Hematopoietic multipotent progenitor cell treated with erythropoietin and hydrocortisone succinate and interleukin-3 and kit ligand, for 4 days (in vitro differentiated cells): ENCODE measurements at places on chromosomes 12 and 14.

DNA sequence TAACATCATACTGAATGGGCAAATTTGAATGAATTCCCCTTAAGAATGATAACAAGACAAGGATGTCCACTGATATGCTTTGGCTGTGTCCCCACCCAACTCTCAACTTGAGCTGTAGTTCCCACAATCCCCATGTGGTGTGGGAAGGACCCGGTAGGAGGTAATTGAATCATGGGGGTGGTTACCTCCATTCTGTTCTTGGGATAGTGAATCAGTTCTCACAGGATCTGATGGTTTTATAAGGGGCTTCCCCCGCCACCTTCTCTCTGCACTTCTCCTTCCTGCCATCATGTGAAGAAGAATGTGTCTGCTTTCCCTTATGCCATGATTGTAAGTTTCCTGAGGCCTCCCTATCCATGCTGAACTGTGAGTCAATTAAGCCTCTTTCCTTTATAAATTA is 29.3 kb downstream of the MED6 start:
- no peak for DNase-seq

- peak; percentile 84 for DNase-seq
Observed at GRCh38 chr14:58501214-58501816, 73.8 kb downstream of the KIAA0586 start.

DNA sequence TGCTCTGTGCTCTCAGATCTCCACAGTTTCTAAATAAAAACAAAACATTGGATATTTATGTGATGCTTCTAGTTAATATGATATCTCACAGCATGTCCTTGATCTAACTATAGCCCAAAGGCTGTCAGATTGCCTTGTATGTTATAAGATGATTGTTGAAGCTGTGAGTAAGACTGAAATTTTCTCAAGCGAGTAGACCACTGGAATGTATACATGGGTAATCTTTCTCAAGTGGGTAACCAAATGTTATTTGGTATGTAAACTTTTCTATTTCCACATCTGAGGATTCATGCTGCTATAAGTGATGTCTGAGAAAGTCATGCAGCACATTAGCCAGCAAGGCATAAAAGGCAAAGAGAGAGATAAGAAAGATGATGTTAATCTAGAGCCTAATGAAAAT is 886.7 kb downstream of the NRXN3 start:
- no peak for DNase-seq

DNA sequence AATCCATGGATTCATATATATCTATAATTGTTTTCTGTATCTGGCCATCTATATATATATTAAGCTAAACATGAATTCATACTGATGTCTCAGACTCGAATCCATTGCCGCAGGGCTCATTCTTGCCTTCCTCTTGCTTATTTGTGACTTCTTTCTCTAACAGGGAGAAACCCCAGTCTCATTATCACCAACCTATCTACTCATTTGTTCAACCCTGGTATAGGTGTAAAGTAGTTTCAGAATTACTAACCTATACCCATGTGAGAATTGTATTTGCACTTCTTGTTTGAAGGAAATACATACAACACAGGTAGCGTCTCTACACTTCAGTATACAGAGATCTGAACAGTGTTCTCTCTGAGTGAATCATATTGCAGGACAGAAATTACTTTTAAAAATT is 77.7 kb downstream of the PTPN11 start:
- DNase-seq = no peak

- no peak for DNase-seq
Observed at GRCh38 chr14:104116288-104116755, 22.1 kb upstream of the KIF26A start.

- DNase-seq = no peak
Observed at GRCh38 chr12:67694306-67694900, 45.9 kb downstream of the DYRK2 start.

- DNase-seq = peak; percentile 31
Observed at GRCh38 chr14:74207943-74208342, 31.3 kb upstream of the VSX2 start.

DNA sequence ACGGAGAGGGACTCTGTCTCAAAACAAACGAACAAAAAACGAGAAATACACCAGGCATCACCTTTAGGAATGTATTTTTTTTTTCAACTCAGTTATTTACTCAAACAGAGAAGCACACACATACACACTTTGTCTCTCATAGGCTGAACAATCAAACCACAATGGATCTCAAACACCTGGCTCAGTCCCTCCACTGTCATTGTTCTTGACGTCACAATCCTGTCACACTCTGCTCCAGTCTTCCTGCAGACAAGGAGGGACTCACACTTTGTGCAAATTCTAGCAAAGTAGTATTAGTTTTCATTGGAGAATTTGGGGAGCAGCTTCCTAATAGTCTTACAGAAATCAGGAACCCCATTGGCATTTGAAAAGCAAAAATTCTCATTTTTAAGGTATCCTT is 727.8 kb downstream of the BCL11B start:
- DNase-seq = no peak

GRCh38 chr12:64216239-64216638 is 5.9 kb downstream of the KICS2 start:
- DNase-seq = no peak

GRCh38 chr12:116473416-116473815 is 85.8 kb upstream of the MAP1LC3B2 start:
- DNase-seq = no peak

GRCh38 chr12:21453312-21453852 is 15.9 kb downstream of the PYROXD1 start:
- DNase-seq = no peak

GRCh38 chr12:91317306-91317705 is 134.7 kb upstream of the DCN start:
- no peak for DNase-seq

GRCh38 chr12:30908722-30909348 is 17.7 kb upstream of the TSPAN11 start:
- no peak for DNase-seq

DNA sequence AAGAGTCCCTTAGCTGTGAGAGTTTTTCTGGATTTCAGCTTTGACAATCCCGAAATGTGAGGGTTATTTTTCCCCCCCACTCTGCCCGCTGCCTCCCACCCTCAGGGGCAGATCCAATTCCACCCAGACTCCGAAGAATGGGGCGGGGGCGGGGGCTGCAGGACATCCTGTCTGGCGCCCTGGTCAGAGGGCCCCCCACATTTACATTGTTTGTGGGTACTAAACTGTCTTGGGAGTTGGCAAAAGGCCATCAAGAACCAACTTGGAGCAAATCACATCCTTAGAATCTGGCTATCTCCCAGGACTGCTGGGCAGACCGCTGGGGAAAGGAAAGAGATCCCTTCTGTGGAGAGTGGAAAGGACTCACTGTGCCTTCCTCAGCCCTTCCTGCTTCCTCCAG is 2.4 kb downstream of the EMP1 start:
- no peak for DNase-seq

DNA sequence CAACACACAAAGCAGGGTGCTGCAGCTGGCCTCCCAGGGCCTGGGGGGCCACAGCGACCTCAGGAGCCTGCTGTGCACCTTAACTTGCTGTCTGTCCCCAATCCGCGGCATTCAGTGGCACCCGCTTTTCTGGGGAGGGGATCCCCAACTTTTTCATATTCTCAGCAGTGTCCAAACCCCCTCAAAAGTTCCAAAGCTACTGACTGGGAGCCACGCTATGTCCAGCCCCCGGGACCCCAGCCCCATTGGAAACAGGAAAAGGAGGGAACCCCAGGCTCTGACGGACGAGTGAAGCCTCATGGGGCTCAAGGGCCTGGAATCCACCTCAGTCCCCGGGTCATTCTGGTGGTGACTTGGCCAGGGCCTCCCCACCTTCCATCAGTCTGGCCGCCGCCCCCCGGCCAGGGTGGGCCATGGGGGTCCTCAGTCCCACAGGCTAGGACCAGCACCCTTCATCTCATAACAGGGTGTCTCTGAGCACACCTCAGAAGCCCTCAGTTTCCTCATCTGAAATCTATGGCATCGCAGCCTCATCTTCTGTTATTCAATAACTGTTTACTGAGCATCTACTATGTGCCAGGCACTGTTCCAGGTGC is 127.3 kb downstream of the NCOR2 start:
- no peak for DNase-seq

GRCh38 chr12:6894321-6894720 is 10.3 kb upstream of the LRRC23 start:
- DNase-seq = no peak

DNA sequence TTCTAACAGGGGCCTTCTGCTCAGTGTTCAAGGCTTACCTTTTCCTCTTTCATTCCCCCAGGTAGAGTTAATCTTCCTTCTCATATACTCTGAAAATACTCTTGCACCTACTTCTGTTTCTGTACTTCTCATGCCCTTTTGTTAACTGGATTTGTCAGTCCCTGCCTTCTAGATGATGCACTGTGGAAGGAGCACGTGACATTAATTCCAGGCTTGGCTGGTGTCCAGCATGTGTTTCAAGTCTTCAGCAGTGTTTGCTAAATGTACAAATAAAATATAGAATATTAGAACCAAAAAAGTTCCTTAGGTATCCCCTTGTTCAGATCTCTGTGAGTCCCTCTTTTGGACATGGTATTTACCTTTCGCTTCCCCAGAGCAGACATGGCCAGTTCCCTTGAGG is 27.9 kb upstream of the EVL start:
- DNase-seq = peak; percentile 20

GRCh38 chr14:70660967-70661893 is 19.5 kb downstream of the TTC9 start:
- DNase-seq = peak; percentile 61

DNA sequence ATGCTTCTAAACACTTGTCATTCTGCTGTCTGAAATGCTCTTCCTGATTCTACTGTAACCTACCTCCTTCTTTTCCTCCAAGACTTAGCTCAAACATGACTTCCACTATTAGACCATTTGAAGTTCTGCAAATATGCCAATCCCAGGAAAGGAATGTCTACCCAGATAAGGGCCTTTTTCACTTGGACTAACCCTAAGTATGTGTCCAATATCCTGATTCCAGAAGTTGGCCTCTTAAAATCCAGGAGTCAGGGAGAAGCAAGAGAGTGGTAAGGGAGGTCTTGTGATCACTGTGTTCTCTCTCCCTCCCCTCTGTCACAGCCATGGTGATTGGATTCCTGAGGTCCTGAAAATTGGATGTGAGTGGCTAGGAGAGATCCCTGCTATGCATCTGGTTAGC is 30.2 kb downstream of the ADCY6 start:
- no peak for DNase-seq

DNA sequence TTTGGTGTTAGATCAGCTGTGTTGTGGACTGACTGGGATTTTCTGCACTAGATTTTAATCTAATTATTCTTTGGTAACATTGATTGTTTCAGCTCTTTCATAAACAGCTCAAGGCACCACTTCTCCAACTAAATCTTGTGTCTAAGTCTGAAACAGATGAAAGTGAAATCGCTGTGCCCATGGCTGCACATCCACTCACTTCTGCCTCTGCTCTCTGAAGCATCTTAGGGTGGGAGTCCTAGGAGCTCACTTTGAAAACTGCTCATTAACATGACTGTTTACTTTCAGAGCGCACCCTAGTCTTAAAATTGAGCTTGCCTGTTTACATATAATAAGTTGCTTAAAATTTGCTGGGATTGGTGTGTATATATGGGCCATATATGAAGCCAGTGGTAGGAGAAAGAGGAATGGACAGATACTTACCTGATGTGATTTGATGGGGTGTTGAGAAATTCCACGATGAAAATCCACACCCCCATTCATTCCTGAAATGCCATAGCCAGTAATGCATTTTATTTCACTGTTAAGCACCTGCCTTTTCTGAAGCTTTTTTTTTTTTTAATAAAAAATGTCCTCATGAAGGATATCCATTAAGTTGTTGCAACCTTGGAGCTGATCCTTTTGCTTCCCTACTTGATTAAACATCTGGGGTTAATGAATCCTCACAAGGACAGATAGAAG is 52.8 kb downstream of the PPFIBP1 start:
- no peak for DNase-seq

- DNase-seq = no peak
Observed at GRCh38 chr14:93727039-93727740, 61.1 kb downstream of the PRIMA1 start.

GRCh38 chr14:38139926-38140325 is 67.8 kb upstream of the SSTR1 start:
- no peak for DNase-seq

DNA sequence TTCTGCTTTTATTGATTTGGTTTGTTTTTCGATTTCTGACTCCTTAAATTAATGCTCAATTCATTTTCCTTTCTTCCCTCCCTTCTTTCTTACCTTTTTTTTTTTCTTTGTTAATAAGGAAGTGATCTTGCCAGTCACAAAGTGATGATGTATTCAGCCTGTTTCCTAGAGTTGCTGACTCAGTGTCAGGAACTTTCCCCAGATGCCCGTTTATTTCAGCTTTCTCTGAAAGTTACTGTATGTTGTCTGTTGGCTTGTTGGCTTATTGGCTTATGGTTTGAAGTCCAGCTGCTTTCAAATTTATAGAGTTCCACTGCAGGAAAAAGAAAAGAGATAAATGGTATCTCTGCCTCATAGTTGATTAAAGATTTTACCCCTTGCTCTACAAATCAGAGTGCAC is 12.4 kb upstream of the SLC6A15 start:
- DNase-seq = no peak

DNA sequence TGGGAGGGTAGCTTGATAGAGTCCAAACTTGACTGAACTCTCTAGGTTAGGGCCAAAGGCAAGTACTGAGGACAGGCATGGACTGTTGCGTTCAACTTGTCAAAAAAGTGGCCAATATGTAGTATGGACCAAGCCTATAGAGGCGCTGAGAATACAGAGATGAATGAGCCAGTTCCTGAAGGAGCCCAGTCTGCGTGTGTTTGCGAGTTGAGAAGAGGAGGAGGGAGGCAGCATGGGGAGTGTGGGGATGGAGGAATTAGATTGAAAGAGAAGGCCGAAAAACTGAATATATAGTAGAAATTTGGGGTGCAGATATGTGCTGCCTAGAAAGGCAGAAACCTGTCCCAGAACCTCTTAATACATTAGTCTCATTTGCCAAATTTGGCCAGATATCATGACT is 412.4 kb downstream of the PCNX1 start:
- peak; percentile 61 for DNase-seq

DNA sequence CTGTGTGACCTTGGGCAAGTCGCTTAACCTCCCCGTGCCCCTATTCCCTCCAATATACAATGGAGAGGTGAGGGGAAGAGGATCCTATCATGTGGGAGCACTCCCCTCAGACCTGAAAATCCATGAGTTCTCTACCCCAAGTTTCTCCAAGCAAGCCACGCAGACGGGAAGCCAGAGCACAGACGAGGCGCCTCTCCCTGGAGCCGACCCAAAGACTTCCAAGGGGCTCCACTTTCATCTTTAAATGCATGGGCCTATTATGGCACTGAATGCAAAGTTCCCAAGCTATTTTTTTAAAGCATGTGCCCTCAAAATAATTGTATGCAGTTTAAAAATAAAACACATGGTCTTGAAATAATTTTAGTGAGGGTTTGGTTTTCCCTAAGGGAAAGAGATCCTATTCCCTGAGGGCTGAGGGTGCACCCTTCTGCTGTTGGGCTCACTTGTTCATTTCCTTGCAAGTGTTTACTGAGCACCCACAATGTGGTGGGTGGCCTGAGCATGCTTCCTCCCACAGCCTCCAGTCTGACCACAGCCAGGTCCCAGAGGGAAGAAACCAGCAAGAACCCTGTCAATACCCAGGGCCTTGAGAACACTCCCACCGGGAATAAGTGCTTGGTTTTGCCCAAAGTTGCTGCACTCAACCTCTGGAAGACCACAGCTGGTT is 14.6 kb downstream of the CMKLR1 start:
- DNase-seq = no peak
